Posterior cingulate gyrus (tissue), 11 donors: ENCODE measurements at places on chromosomes 12 and 14.
A peak's percentile ranks its signal among the peaks of the same experiment; 100 is the strongest.

- DNase-seq = peak; percentile 23
These were observed 86.5 kb upstream of the CEP83 start for GRCh38 chr12:94545935-94546771.

DNA sequence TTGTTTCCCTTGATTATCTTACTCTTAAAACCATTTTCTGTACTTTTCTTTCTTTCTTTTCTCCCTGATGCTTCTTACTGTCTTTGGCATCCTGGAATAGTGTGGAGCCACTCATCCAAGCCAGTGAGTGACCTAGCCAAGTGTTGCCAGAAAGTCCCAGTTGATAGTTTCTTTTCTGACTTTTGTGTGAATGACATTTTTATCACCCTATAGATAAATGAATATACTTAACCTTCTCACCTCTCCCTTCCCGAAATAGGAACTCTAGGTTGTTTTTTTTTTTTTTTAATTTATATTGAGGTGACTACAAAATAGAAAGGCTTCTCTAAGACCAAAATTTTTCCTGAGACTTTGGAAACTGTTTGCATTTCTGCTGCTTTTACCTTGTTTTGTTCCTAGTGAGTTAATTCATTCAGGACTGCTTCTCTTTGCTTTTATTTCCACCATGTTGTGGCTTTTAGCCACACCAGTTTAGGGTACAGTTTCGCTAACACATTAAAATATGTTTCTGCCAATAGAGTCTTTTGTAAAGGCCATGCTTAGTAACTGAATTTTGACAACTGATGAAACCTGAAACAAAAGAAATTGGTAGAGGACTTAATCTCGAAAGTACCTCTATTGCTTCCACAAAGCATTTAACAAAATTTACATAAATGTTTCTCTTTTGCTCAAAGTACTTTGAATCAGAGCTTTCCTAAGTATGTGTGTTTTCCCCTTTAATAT, 194.6 kb downstream of the ERC1 start:
- no peak for DNase-seq

- DNase-seq = no peak
These were observed 13.8 kb downstream of the SLC41A2 start for GRCh38 chr12:104944252-104944651.

DNA sequence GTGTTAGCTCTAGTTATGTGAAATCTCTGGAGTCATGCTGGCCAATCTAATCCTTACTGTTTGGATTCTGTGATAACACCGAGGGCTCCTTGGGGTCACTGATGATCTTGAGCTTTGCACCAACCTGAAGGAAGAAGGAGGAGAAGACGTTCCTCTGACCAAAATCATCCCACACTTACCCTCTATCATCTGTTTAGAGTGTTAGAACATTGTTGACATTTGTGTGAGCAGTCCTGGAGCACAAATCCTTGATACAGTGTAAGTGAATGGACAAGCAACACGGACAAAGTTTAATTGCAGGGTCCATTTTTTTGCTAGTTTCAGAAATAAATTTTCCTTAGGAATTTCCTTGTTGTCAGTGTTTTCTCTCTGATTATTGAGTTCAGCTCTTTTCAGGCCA, 181.7 kb downstream of the AKAP6 start:
- DNase-seq = no peak

DNA sequence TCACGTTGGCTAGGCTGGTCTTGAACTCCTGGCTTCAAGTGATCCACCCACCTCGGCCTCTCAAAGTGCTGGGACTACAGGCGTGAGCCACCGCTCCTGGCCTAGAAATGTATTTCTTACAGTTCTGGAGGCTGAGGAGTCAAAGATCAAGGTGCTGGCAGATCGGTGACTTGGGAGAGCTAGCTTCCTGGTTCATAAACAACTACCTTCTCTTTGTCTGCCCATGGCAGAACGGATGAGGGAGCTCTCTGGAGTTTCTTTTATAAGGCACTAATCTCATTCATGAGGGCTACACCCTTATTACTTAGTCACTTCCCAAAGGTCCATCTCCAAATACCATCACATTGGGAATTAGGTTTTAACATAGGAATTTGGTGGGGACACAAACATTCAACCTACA, 38.9 kb downstream of the SLC17A8 start:
- no peak for DNase-seq

DNA sequence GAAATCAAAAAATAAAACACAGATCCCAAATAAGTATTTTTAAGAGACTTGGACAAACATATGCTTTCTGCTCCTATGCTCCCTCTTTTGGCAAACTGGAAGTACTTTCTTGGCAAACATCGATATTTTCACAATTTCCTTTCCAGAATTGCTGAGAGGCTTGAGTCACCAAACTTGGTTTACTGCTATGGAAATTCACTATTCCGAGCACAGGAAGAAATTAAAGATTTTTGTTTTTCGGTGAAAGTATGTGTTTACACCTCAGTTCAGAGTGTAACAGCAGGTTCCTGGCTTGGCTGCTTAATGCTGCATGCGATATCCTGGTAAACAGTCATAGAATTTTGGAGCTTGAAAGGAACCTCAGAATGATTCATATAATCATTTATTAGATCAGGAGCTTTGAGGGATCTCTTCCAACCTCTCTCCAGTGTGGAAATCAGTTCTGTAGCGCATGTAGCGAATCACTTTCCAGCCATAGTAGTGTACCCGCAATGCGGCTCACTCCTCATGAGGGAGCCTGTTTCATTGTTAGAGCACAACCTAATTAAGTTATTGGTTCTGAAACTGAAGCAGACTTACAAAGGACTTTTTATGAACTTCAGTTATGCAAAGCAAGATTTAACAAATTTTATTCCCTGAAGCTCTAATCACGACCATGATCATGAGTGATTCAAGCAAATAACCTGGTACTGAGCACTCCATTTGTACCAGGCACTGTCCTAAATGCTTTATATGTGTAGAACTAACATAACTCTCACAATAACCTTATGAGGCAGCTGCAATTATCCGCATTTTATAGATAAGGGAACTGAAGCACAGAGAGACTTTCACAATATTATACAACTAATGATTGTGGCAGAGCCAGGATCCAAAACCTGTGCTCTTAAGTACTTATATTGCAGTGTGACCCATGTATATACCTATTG, 56.4 kb upstream of the ATP2A2 start:
- no peak for DNase-seq

GRCh38 chr12:59085690-59086089, 165.4 kb upstream of the LRIG3 start:
- no peak for DNase-seq

DNA sequence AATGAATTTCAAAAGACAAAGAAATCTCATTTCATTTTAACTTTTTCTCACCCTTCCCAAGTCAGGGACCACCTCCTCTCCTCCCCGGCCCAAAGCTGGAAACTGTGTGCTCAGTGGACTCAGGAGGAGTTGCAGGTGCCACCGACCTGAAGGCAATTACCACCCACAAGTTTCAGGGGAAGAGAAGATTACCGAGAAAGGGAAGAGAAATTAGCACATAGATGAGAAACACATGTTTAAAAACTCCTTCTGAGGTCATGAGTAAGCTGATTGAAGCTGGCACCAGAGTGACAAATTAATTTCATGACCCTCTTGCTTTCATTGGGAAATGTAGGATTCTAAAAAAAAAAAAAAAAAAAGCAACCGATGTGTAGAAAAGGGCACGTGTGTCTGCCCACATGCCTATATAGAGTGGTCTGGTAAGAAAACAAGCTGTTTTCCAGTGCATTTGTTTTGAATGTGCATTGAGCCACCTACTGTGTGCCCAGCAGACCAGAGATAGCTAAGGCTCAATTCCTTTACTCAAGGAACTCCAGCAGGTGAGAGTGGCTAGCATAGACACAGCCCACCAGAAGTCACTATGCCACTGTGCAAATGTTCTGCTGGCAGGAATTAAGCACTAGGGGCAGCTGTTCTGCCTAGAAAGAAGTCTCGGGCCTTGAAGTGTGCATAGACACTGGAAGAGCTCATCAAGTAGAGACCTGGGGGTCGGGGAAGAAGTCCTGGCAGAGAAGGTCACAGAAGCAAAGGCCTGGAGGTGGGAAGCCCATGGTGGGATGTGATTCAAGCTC, 30.5 kb downstream of the DPF3 start:
- DNase-seq = no peak

GRCh38 chr12:77065361-77066204, at the start of gene E2F7:
Gene E2F7, minus strand, starts transcription at chr12:77065569. Its CDS starts 934 bp downstream, at chr12:77064635.
- DNase-seq = peak; percentile 97

DNA sequence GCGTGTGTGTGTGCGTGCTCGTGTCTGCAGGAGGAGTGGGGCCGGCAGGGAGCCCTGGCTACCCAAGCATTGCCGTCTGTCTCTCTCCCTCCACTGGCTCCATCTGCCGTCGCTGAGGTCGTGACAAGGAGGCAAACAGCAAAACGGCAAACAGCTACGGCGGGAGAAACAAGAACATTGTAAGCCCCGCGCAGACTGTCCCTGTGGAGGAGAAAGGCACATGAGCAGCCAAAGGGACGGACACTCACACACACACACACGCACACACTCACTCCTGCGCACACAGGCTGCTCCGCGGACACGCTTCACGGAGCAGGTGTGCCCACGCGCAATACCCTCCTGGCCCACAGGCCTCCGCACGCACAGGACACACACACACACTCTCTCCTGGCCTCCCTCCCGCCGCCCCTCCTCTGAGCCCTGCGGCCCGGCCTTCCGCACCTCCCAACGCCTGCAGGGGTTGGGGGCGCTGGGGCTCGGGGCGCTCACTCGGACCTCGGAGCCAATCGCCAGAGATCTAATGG, 905 bp downstream of the CISTR start:
- no peak for DNase-seq

DNA sequence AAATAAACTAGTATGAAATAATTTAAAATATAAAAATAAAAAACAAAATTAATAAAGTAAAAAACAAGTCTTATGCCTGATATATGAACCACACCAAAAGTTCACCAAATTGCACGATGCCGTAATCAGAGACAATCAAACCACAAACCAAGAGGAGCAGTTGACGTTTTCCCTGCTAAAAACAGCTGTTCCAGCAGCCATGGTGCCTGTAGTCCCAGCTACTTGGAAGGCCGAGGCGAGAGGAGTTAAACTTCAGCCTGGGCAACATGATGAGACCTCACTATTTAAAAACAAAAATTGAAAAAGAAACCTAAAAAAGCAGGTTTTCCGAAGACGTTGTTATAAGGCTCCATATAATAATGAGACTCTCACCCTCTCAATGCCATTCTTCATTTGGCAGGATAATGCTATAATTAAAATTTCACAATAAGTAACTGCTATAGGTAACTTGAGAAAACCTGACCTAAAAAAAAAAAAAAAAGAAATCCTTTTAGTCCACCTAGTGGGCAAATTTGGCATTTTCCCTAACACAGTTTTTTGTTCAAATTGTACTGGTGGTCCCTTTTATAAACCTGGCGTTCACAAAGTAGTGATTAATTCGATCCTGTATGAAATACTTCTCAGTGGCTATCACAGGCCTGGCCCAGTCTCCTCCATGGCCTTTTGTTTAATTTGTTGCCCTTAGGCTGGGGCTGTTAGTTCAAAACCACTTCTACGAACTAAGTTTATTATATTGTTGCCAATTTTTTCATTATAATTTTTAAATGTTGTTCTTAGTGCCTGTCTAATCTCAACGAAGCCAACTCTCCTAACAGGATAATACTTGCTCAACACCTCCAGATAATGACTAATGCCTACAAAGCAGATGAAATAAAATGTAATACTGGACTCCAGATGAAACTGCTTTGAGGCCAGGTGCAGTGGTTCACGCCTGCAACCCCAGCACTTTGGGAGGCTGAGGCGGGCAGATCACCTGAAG, 62.1 kb downstream of the TNFAIP2 start:
- DNase-seq = no peak

GRCh38 chr14:102138535-102138934, 1.2 kb upstream of the WDR20 start:
- no peak for DNase-seq

DNA sequence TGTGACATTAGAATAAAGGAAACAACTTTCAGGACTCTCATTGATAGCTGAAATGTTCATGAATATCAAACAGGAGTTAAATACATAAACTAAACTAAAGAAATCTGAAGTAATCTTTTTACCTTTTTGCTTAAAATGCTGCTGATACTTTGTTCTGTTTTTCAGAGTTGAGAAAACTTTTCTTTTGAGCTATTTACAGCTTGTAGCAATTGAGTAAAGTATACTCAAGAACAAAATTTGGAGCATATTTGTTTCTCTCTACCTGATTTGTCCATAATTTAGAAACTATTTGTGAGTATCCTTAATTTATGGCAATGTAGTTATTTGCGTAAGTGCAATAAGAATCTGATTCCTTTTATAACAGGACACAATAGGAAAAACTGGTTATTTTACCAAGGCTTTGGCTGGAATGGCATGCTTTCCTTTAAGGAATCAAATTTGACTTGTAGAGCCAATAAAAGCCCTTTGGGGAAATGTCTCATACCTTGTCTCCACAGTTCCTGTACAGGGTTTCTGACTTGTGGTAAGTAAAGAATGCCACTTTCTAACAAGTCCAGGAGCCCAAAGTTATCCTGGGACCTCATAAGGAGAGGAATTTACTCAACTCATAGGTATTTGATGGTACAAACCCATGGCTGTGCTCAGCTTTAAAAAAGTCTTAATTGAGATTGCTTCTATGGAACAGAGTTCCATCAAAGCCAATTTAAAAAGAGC, 195.7 kb downstream of the TMEM117 start:
- DNase-seq = no peak

GRCh38 chr14:34872822-34873588, 2.2 kb downstream of the BAZ1A start:
- DNase-seq = no peak

- DNase-seq = no peak
These were observed 20.6 kb downstream of the PIK3C2G start for GRCh38 chr12:18281941-18282340.

DNA sequence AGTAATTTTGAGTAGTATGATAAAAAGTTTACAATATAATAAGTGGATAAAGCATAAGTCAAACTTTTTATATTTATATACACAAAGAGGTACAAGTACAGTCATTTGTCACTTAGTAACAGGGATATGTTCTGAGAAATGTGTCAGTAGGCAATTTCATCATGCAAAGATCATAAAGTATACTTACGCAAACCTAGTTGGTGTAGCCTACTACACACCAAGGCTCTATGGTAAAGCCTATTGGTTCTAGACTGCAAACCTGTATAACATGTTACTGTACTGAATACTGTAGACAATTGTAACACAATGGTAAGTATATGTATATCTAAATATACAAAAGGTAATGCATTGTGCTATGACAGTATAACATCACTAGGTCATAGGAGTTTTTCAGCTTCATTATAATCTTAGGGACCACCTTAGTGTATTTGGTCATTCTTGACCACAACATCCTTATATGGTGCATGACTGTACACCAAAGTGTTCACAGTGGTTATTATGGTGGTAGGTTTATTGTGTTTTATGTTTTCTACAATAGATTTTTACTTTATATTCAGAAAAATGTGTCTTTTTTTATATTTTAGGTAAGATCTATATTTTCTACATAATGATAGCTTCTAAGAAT, 14.9 kb upstream of the SCFD1 start:
- no peak for DNase-seq

DNA sequence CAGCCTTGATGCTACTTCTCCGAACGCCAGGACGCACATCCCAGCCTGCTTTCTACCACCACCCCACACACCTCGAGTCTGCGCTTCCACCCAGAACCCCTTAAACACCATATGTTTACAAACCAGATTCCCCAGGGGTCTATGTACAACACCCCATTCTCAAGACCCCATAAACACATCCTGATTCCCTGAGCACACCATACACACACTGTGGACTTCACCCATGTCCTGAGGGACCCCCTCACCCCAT, 733 bp downstream of the TTC7B start:
- DNase-seq = no peak

- DNase-seq = no peak
These were observed 8.3 kb downstream of the EMG1 start for GRCh38 chr12:6979021-6979420.

GRCh38 chr12:65259501-65259900, 19.0 kb upstream of the MSRB3 start:
- DNase-seq = no peak

- no peak for DNase-seq
These were observed 3.1 kb upstream of the DDHD1 start for GRCh38 chr14:53156238-53156637.
